ENCODE measurements at places on chromosomes 13 and 19.

DNA sequence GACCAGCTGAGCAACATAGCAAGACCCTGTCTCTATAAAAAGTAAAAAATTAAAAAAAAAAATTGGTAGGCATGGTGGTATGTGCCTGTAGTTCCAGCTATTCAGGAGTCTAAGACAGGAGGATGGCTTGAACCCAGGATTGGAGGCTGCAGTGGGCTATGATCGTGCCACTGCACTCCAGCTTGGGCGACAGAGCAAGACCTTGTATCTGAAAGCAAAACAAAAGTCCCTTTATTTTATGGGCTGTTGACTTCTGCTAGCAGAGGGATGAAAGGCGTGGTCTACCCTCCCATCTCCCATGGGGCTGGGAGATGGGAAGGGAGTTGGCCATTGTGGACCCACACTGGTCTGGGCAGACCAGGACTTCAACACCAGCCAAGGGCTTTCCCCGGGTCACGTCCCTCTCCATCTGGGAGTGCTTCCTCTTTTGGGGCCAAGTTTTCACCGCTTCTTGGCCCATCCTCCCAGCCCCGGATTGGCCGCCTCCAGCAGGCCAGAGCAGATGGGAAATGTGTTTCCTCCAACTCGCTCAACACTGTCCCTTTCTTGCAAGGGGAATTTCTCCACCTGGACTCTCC is 2.2 kb upstream of the TNFSF9 start:
- DNase-seq, result no peak

DNA sequence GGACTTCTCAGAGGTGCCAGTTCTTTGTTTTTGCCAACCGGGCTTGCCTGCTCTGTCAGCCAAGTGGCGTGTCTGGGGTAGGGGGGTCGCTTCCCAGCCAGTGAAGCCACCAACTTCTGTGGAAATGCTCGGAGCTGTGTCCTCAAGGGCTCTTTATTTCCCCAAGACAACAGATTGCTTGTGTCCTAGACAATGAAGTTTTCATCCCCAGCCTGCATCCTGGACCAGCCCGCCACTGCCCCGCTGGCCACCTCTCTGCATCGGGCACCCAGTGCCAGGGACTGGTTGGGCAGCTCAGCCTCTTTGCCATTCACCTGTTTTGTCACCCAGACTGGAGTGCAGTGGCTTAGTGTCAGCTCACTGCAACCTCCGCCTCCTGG is 3.7 kb downstream of the RAB11B start:
- no peak for DNase-seq

GRCh38 chr13:39588384-39588783 is 14.6 kb downstream of the LHFPL6 start:
- DNase-seq, result no peak

DNA sequence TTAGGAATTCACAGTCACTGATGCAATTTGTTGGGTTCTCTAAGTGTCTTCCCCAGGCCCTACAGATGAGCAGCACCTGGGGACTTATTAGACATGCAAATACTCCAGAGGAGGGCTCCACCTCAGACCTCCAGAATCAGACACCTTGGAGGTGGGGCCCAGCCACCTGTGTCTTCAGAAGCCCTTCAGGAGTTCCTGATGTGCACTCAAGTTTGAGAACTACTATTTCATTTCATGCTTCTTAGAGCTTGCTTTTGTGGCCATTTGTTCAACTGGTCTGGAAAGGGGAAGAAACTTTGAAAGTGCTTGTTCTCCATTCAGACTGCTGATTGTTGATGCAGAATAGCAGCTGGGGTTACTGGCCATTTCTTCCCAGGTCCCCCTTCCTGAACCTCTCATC is 472.0 kb downstream of the COG6 start:
- no peak for DNase-seq

- DNase-seq, result peak; percentile 74
Observed at GRCh38 chr19:14517840-14518505, at the start of gene DNAJB1. TSS of gene DNAJB1 (minus strand) at chr19:14518397. CDS start at chr19:14518349, 48 bp downstream.

DNA sequence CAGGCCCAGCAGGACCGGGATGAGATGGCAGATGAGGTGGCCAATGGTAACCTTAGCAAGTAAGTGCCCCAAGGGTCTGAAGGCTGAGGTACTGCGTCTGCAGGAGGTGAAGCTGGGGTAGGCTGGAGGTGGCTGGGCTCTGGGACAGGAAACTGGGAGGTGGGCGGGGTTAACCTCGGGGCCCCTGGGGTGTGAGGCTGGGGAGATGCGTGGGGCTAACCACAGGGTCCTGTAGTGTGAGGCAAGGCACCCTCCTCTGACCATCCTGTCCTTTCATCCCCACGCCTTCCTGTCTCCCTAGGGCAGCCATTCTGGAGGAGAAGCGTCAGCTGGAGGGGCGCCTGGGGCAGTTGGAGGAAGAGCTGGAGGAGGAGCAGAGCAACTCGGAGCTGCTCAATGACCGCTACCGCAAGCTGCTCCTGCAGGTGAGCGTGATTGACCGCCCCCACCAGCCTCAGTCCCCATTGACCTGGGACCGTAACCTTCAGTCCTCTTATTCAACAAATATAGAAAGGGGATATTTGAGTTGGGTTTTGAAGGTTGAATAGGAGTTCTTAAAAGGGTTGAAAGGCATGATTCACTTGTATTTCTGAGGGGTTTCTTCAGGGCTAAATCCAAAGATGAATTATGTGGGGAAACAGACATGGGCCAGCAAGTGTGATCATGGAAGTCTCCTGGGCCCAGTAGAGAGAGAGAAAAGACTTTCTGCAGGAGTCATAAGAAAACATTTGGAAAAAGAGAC is 35.7 kb downstream of the KCNC3 start:
- no peak for DNase-seq

- DNase-seq, result no peak
Observed at GRCh38 chr13:112003941-112004340, 63.0 kb upstream of the SOX1 start.

GRCh38 chr19:18781047-18781600 is 10.0 kb downstream of the COMP start:
- no peak for DNase-seq

GRCh38 chr13:110340812-110341444 is 33.8 kb downstream of the COL4A2 start:
- peak; percentile 95 for DNase-seq

Measured in fibroblast of pulmonary artery (primary cell).